Activated CD4-positive, alpha-beta T cell treated with anti-CD3 and anti-CD28 coated beads, Interleukin-2, amount 50 U/mL, for 1 hour (primary cell): ENCODE measurements at places on chromosomes 4 and X.

GRCh38 chr4:77848508-77848907 lies 14.1 kb upstream of the MRPL1 start:
- no peak for DNase-seq

DNA sequence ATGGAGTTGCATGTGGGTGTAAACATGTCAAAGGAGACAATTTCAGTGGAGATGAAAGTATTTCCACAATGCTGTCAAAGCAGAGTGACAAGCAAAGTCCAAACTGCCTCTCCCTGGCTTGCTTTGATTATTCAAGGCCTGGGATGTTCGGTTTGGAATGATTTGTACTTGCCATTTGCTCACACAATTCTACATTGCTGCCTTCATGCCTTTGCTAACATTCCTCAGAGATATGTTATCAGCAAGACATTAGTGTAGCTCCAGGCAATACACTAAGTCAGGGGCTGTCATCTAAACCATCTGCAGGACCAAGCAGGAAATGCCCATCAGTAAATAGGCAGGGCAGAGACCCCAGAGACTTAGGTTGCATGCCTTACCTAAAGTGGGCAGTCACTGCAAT lies 79.6 kb upstream of the C1QTNF7 start:
- DNase-seq, result no peak

- no peak for DNase-seq
These were observed 15.3 kb downstream of the GPR174 start for GRCh38 chrX:79159800-79160199.

DNA sequence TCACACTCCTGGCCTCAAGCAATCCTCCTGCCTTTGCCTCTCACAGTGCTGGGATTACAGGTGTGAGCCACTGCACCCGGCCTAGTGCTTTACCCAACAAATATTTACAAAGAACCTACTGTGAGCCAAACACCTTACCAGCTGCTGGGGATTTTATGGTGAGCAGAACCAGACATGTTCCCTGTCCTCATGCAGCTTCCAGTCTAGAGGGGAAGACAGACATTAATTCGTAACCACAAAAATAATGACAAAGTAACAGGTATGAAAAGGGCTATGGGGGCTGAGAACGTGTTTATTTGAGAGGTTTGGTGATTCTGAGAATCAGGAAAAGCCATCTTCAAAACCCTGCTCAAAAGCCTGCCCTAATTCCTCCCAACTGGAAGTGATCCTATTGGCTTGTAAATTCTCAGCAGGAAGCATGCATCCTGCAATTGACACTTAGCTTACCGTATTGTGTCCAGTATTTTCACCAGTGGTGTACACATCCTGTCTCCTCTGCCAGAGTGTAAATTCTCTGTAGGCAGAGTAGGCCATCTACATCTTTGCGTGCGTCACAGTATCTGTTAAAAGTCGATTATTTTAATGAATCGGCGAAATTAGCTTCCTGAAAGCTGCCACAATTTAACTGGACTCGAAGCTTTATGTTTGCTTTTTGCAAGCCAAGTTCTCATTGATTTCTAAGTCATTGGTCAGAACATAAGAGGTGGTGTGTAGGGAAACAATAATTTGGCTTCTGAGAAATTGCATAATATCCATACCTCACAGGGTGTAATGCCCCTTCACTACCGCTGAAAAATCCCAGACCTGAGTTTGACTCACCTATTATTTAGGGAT lies 67.0 kb downstream of the TMEM156 start:
- no peak for DNase-seq

DNA sequence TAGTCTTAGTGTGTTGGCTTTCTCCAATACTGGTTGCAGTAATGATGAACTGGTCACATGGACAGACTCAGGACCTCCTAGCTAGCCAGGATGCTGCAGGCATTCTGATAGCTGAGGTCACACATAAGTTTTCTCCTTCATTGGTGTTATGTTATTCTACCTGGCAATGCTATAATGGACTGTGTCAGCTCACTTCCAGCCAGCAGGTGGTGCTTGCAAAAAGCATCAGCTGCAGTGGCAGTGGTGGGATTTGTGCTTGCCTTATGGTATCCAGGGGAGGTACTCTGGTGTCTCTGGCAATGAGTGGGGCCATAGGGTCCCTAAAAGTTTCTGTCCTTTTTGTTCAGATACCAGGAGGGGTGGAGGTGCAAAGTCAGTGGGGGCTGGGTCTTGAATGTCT lies 33.6 kb downstream of the ZNF330 start:
- no peak for DNase-seq

GRCh38 chr4:85952528-85952927 lies 407.3 kb downstream of the MAPK10 start:
- no peak for DNase-seq

- no peak for DNase-seq
These were observed 248.0 kb downstream of the GALNTL6 start for GRCh38 chr4:172061204-172061603.

DNA sequence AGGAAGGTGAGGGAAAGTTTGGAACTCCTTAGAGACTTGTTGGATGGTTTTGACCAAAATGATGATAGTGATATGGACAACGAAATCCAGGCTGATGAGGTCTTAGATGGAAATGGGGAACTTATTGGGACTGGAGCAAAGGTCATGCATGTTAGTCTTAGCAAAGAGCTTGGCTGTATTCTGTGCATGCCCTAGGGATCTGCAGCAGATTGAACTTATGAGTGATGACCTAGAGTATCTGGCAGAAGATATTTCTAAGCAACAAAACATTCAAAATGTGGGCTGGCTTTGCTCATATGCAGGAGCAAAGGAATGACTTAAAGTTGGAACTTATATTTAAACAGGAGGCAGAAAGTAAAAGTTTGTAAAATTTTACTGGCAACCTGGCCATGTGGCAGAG lies 489.3 kb upstream of the DIPK2B start:
- DNase-seq, result no peak

- DNase-seq, result peak; percentile 77
These were observed 20.0 kb downstream of the CFAP97 start for GRCh38 chr4:185183622-185184281.

DNA sequence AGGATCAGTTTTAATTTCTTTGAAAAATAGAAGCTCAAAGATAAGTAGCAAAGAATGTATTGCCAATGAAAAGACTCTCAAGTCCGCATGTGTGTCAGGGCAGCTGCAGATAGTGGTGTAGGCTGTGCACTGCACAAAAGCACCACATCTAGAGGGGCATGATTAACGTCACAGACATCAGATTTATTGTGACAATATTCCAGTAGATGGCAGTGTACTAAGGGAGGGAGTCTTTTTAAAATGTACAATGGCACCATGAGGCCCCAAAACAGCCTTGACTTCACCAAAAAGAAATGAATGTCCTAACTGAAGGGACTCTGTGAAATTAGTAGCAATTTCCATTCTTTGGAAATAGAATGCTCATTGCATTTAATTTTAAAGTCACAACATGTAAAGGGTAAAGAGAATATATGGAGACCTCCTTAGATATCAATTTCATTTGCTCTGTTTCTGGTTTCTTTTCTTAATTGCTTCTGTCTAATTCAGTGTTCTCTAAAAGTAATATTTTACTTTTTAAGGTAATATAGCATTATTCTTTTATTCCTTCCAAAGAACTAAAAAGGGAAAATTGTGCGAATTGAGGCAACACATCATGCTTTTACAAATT lies 98.4 kb downstream of the ZNF827 start:
- no peak for DNase-seq

GRCh38 chr4:76175336-76175735 lies 27.1 kb upstream of the NUP54 start:
- no peak for DNase-seq

DNA sequence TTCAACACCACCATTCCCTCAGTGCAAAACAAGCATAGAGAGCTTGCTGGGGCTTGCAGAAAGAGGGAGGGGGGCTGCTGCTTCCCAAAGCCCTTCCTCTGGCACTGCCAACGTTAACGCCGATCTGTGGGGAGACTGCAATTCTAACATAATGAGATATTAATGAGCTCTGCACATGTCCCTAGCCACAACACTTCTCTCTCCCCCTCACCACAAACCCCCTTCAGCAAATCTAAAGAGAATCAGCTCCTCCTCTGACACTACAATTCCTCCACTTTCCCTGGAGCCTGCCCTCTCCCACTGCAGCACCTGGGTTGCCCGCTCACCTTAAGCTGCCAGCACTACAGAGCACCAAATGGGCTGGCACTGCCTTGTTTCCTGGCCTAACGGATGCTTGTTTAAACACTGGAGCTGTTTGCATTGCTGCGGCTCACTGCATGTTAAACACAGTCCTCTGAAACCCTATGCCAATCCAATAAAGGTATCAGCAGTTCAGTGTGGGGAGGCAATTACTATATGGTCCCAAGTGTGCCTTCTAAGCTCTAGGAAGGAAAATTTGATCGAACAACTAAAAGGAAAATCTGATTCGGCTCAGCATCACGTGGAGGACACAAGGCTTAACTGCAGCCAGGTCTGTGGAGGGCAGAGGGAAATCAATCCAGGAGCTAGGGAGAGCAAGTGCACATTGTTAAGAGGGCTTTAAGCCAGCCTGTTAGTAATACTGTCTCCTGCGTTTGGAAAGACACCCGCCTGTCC lies 232.4 kb downstream of the MAML3 start:
- no peak for DNase-seq

GRCh38 chr4:48667148-48667547 lies 112.9 kb downstream of the FRYL start:
- no peak for DNase-seq

DNA sequence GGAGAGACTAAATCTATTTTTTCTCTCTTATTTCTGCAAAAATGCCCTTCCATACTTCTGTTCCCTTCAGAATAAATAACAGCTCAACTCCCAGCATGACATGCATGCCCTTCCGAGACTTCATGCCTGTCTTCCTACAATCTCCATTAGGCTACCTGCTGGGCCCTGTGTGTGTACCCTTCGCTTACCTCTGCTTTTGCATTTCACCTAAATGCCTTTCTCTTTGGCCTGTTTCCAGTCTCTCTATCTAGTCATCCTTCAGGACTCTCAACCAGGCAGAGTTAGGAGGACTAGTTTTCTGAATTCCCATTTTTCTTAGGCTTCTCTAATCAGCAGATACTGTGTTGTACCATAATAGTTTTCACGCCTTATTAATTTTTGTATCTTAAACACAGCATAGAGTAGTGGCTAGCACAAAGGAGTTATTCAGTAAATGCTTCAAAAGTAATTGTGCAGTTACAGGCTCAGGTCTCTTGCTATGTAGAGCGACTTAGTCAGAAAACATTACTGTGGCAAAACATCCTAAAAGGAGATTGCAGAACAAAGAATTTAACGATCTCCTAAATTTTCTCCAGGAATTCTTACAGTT lies 20.5 kb downstream of the SEPTIN11 start:
- no peak for DNase-seq

- DNase-seq, result no peak
These were observed 27.6 kb downstream of the SEPTIN11 start for GRCh38 chr4:76977113-76977512.

- DNase-seq, result no peak
These were observed 83.0 kb upstream of the IL13RA1 start for GRCh38 chrX:118644378-118644777.

- no peak for DNase-seq
These were observed 57.9 kb upstream of the TEX13D start for GRCh38 chrX:124274438-124275181.

DNA sequence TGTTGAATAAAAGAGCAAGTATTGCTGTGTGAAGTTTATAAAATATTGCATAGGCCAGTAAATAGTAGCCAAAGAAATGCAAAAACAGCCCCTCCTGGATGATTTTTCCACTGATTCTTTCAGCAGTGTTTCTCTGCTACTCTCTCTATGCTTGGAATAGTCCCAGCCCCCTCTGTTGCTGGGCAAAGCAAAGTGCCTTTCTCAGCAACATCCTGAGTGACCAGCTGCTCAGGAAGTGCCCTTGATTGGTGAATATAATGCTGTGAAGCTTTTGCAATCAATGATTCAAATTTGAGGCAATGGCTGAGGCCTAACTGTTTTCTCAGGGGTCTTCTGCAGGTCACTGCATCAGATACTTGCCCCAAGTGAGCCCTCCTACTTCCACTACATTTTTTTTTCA lies 656.7 kb downstream of the ZNF674 start:
- no peak for DNase-seq

DNA sequence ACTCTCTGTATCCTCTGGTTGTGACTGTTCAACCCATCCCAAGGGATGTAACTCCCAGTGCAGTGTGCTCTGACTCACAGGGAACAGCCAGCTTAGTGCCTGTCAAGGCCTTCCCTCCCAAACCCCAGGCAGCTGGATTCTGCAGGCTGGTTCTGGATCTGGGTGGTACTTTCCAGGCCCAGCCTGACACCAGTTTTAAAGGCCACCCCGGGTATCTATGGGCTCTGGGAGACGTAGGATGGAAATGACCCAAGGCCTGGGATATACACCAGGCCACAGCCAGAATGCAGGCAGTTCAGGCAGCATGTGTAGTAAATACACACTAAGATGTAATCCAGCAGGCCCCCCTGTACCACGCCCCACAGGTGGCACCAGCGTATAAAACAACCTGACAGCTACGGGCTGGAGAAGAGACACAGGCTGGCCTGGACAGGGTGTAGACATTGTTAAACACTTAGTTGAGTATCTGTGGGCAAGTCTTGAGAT lies 64.2 kb downstream of the SPINK2 start:
- peak; percentile 21 for DNase-seq

- no peak for DNase-seq
These were observed 32.4 kb downstream of the MAGEC1 start for GRCh38 chrX:141936080-141936479.

DNA sequence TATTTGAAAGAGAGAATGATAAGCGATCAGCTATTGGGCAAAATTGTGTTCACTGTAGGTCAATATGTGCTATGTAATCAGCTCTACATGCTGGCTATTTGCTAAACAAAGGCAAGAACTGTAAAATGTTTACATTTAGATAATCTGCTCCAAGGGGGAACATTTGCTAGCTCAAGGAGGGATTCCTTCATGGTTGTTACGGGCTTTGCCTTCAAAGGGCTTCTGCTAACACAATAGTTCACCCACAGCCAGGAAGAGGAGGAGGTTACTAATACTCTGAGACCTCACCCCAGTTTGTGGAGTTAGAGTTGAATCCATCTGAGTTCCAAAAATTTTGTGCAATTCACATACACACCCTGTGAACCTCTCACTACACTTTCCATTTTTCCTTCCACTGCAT lies 107.6 kb upstream of the BMP3 start:
- DNase-seq, result no peak

GRCh38 chr4:61827907-61828391 lies 627.8 kb downstream of the ADGRL3 start:
- no peak for DNase-seq

- no peak for DNase-seq
These were observed 243.1 kb upstream of the FTHL17 start for GRCh38 chrX:31314921-31315320.

GRCh38 chr4:53908661-53909078 lies 155.7 kb downstream of the CHIC2 start:
- DNase-seq, result no peak

GRCh38 chrX:54794795-54795194 lies 3.3 kb downstream of the ITIH6 start:
- DNase-seq, result no peak

DNA sequence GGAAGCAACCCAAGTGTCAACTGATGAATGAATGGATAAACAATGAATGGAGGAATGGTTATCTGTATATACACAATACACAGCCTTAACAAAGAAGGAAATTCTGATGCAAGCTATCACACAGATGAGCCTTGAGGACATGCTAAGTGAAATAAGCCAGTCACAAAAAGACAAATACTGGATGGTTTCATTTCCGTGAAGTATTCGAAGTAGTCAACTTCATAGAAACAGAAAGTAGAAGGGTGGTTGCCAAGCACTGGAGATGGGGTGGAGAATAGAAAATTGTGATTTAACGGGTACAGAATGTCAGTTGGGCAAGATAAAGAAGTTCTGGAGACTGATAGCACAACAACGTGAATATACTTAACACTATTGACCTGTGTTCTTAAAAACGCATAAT lies 28.2 kb downstream of the CENPU start:
- no peak for DNase-seq
